IMR-90 (cell line): ENCODE measurements at places on chromosomes 12 and 14. TPM values are rescaled to one million over a fixed set of nuclear protein-coding genes. Genes with fewer than 3 reads are reported as not detected.

- no peaks in the 10 kb centered on the region for H3K36me3 ChIP-seq
- H3K4me1 ChIP-seq, result no peaks in the 10 kb centered on the region
- no peak overlapping the region for H3K27ac ChIP-seq
- peak overlapping the region; percentile 51 for H3K4me3 ChIP-seq
- peak; percentile 7 for DNase-seq
These were observed 141.0 kb downstream of the PTPN11 start for GRCh38 chr12:112559784-112560183.

DNA sequence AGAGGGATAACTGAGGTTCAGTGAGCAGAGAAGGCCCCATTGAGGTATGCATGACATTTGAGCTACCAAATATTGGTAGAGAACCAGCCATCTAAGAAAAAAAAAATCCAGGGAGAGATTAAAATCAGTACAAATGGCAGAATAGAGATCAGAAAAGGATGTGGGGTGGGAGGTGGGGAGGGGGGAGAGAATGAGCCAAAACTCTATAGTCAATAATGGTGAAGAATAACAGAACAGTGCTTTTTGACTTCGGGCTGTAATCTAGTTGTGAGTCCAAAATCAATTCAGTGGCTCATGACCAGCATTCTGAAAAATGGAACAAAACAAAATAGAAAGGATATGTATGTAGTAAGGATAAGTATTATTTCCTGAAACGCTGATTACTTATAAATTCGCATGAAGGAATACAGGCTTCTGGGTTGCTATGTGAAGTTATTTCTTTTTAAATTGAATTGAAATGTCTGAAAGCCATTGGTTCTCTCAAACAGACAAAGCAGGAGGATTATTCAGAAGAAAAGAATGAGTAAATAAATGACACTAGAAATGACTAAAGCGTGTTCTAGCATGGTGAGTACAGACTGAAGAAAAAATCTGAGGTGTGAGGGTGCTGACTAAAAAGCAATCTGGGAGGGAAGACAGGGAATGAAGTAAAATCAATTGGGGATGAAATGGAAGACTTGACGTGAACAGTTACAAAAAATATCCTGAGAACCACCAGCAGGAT, 72.4 kb downstream of the ATP2B1 start:
- H3K4me1 ChIP-seq, result peaks cover 6% of the 10 kb centered on the region; the same call in 1 of the 2 replicates
- H3K36me3 ChIP-seq, result peaks cover 3% of the 10 kb centered on the region
- peak; percentile 79 for DNase-seq
- no peak overlapping the region for H3K4me3 ChIP-seq
- no peaks in the 10 kb centered on the region for H3K27me3 ChIP-seq

DNA sequence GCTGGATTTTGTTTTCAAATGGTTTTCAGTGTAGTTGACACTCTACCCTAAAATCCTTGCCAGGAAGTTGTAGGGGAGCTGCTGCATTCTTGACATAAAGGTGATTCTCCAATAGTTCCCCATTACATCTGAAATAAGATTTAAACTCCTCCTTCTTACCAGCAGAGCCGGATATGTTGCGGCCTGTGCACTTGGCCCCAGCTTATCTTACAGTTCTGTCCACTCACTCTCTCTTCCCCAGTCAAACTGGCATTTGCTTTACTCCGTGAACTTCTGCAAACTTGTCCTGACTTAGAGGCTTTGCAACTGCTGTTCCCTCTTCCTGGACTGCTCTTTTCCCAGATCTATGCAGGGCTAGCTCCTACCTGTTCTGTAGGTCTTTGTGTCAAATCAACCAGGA, 929.5 kb downstream of the VRK1 start:
- H3K27me3 ChIP-seq, result no peaks in the 10 kb centered on the region
- H3K4me3 ChIP-seq, result no peak overlapping the region
- no peaks in the 10 kb centered on the region for H3K36me3 ChIP-seq
- H3K27ac ChIP-seq, result no peak overlapping the region
- H3K4me1 ChIP-seq, result no peaks in the 10 kb centered on the region
- DNase-seq, result no peak

- H3K27me3 ChIP-seq, result no peaks in the 10 kb centered on the region
- no peaks in the 10 kb centered on the region for H3K4me1 ChIP-seq
- no peak for DNase-seq
- H3K4me3 ChIP-seq, result no peak overlapping the region
These were observed 5.8 kb downstream of the CFAP54 start for GRCh38 chr12:96495155-96495554.

DNA sequence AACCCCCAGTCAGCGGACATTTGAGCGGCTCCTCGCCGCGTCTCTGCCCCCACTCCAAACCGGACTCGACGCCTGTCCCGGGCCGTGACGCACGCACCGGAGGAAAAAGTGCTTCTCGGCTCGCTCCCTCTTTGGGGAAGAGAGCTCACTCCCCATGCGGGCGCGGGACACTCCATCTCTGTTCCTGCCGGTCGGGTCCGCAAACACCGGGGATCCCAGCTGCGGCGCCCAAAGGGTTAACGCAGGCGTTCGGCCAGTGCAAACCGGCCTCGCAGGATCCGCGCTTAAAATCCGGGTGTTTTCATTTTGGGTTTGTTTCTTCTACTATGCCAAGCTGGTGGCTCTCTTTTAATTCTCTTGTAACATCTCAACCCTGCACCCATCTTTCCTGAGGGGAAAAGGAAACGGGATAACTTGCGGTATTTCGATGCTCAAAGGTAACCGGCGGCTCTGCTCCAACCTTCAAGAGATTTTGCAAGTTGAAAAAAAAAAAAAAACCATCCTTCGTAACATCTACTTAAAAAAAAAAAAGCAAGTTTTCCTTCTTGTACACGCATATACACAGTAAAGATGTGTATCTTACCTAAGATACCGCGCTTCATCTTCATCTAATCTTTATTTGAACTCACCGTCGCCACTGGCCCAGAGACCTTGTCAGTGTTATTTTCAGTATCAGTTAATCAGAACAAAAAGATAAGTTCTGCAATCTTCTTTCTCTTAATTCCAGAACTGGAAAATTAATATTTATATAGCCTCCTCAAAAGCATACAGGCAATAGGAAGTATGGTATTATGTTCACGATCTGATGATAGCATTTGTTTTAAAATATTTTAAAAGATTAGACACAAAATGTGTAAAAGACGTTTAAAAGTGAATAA, 1.6 kb upstream of the ATP2B1 start:
- H3K36me3 ChIP-seq, result no peaks in the 10 kb centered on the region
- peak overlapping the region; percentile 80 for H3K27ac ChIP-seq
- peak; percentile 54 for DNase-seq
- peak overlapping the region; percentile 79 for H3K4me3 ChIP-seq
- H3K27me3 ChIP-seq, result no peaks in the 10 kb centered on the region

GRCh38 chr12:64105026-64105425, 117.1 kb downstream of the KICS2 start:
- no peaks in the 10 kb centered on the region for H3K27me3 ChIP-seq
- no peak overlapping the region for H3K4me3 ChIP-seq
- H3K4me1 ChIP-seq, result peaks cover 11% of the 10 kb centered on the region; the same call in 1 of the 2 replicates
- DNase-seq, result no peak
- H3K27ac ChIP-seq, result no peak overlapping the region
- H3K36me3 ChIP-seq, result peaks cover 24% of the 10 kb centered on the region

GRCh38 chr14:67619446-67620216, at the start of gene ARG2:
TSS of gene ARG2 (plus strand) at chr14:67619920. CDS start at chr14:67619978, 58 bp downstream.
- H3K36me3 ChIP-seq, result no peaks in the 10 kb centered on the region
- DNase-seq, result peak; percentile 91
- peaks cover 3% of the 10 kb centered on the region; the same call in 1 of the 2 replicates for H3K4me1 ChIP-seq
- H3K27me3 ChIP-seq, result peaks cover 4% of the 10 kb centered on the region
- H3K4me3 ChIP-seq, result peak within 1 kb of the TSS; percentile 47

DNA sequence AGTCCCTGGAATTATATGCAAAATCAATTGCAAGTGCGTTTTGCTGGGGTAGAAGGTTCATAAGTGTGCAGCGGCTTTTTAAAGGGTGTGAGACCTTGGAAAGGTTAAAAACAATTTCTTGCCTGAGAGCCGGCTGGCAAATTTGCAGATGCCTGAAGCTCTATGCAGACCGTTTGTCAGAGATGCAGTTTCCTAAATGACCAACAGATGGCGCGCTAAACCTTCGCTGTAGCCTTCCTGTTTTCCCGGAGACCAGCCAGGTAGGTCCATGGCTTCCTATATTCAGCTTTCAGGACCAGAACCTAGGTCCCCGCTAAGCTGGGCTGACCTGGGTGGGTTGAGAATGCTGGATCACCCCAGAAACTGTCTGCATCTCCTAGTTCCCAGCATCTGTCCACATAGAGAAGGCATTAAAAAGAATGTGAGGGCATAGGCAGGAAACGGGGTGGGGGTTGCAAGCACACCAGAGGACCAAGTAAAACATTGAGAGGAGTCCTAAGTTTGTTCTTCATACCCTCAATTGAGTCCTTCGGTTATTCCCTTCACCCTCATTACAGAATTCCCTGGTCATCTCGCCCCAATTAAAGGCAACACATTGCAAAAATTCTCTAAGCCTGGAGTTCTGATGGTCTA, 5.7 kb upstream of the NOS1 start:
- no peaks in the 10 kb centered on the region for H3K27me3 ChIP-seq
- no peak overlapping the region for H3K27ac ChIP-seq
- peak; percentile 53 for DNase-seq
- no peak overlapping the region for H3K4me3 ChIP-seq
- no peaks in the 10 kb centered on the region for H3K36me3 ChIP-seq

- no peaks in the 10 kb centered on the region for H3K27me3 ChIP-seq
- peaks cover 3% of the 10 kb centered on the region; the same call in 1 of the 2 replicates for H3K36me3 ChIP-seq
- no peak overlapping the region for H3K27ac ChIP-seq
- H3K4me1 ChIP-seq, result peaks cover 5% of the 10 kb centered on the region
- no peak for DNase-seq
- no peak overlapping the region for H3K4me3 ChIP-seq
These were observed 70.8 kb downstream of the DPF3 start for GRCh38 chr14:72822946-72823611.

The DEPDC4 gene
- polyA plus RNA-seq, result 0.39 and 0.79 TPM in 2 replicates

The RND1 gene
- polyA plus RNA-seq, result 0.21 and 0.26 TPM in 2 replicates

The GPR137C gene
- polyA plus RNA-seq, result 0.77 and 0.91 TPM in 2 replicates

The LRTM2 gene
- not detected in 2 replicates for polyA plus RNA-seq

The C12orf50 gene
- polyA plus RNA-seq, result not detected in 2 replicates
